ENCODE measurements at places on chromosomes 3 and 15. TPM values are rescaled to one million over a fixed set of nuclear protein-coding genes. Genes with fewer than 3 reads are reported as not detected.

Gene CLDN16
- not detected for polyA plus RNA-seq

Gene GP9
- not detected for polyA plus RNA-seq

- H3K4me3 ChIP-seq = no peak overlapping the region
- H3K4me1 ChIP-seq = peaks cover 17% of the 10 kb centered on the region
- no peaks in the 10 kb centered on the region for H3K27me3 ChIP-seq
- no peaks in the 10 kb centered on the region for H3K36me3 ChIP-seq
- no peak overlapping the region for H3K27ac ChIP-seq
- DNase-seq = no peak
Measured at GRCh38 chr3:141469720-141470119, 17.1 kb upstream of the RASA2 start.

DNA sequence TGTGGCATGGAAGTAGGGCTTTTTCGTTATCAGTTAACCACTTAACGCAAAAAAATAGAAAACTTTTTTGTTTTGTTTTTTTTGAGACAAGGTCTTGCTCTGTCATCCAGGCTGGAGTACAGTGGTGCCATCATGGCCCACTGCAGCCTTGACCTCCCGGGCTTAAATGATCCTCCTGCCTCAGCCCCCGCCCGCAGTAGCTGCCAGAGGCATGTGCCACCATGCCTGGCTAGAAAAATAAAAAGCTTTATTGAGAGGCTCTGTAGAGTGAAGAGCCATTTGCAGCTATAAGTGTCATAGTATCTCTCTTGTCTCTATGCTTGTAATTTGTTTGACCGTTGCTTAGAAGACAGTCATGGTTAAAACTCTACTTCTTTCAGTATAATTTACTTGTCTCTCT lies 13.5 kb downstream of the PPP4R2 start:
- no peak for DNase-seq
- H3K4me3 ChIP-seq = no peak overlapping the region
- peaks cover 15% of the 10 kb centered on the region for H3K36me3 ChIP-seq
- H3K4me1 ChIP-seq = peaks cover 8% of the 10 kb centered on the region
- no peaks in the 10 kb centered on the region for H3K27me3 ChIP-seq

DNA sequence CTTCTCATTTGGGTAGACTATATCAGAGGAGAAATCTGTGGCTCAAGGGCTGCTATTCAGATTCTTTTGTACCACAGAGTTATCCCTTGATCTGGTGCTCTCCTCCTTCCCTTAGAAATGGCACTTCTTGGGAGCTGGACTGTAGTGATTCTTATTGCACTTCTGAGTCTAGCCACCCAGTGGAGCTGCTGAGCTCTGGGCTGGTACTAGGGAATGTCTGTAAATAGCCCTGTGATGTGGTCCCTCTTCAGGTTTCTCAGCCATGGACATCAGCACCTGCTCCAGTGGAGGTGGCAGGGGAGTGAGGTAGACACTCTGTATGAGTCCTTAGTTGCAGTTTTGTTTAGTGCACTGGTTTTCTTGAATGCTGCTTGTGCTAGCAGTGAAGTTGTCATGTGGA lies 1292.6 kb downstream of the SI start:
- H3K36me3 ChIP-seq = no peaks in the 10 kb centered on the region
- DNase-seq = no peak
- no peak overlapping the region for H3K27ac ChIP-seq
- no peaks in the 10 kb centered on the region for H3K27me3 ChIP-seq
- no peaks in the 10 kb centered on the region for H3K4me1 ChIP-seq

DNA sequence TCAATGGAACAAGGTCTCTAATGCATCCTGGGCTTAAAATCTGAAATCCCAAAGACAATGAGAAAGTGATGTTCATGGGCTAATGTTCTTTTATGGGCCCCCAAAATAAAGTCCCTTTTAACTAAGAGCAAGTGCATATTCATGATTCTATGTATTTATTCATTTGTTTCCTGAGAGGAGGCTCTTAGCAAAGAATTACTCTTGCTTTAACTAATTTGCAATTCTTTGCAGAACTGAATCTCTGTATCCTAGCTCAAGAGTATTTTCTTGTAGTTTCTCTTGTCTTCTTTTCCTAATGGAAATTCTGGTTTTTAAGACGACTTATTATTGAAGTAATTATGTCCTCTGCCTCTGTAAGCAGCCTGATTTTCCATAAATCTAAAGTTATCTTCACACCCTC lies 202.2 kb upstream of the TP63 start:
- H3K27ac ChIP-seq = no peak overlapping the region
- H3K4me3 ChIP-seq = no peak overlapping the region
- no peak for DNase-seq
- no peaks in the 10 kb centered on the region for H3K4me1 ChIP-seq
- no peaks in the 10 kb centered on the region for H3K27me3 ChIP-seq

DNA sequence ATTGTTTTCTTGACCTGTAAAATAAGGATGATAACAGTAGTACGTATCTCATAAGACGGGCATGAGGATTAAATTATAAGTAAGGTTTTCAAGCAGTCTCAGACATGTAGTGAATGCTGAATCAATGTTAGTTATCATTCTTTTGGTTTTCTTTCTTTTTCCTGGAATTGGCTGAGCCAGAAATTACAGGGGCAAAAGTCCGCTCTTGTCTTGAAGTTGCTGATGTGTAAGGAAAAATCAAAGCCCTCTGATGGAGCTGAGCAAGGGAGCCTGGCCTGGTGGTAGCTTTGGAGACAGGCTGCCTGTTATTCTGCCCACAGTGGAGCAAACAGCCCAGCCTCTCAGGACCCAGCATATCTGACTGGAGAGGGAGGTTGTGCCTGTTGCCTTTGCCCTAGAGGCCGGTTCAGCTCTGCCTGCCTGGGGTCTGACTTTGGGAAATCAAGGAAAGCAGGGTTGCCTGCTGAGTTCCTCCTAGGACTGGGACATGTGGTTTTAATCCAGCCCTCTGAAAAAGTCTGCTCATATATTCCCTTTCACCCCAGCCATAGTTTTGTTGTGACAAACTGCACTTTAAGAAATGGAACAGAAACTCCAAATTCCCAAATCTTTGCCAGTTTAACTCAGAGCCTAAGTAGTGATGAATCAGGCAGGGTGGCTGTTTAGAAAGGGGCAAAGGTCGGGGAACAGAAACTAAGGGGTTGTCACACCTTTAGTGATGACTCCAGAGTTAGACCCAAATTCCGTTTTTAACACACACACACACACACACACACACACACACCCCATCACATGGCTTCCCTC lies 40.1 kb downstream of the GASK1A start:
- no peak overlapping the region for H3K4me3 ChIP-seq
- no peaks in the 10 kb centered on the region for H3K36me3 ChIP-seq
- peak; percentile 66 for DNase-seq
- peaks cover 13% of the 10 kb centered on the region for H3K4me1 ChIP-seq
- peak overlapping the region; percentile 44 for H3K27ac ChIP-seq
- no peaks in the 10 kb centered on the region for H3K27me3 ChIP-seq

DNA sequence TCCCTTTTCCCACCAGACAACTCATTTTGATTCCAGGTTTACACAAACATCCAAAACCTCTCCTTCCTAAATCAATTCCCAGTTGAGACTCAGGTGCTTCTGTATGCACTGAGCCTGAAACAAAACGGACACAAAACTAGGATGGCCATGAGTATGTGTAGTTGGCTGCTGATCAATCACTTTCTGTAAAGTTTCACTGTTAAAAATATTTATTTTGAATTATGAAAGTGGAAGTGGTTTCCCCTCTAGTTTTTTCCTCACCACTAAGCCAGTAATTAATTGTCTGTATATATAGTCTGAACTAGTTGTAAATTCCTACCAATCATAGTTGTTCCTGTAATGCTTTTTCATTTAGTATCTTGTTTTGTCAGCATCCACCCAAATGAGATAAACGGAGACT lies 51.7 kb upstream of the TSPAN3 start:
- no peak overlapping the region for H3K4me3 ChIP-seq
- no peak overlapping the region for H3K27ac ChIP-seq
- 0 out of 2 replicates have a peak, but pooled peaks cover 4% of the 10 kb centered on the region for H3K36me3 ChIP-seq
- H3K27me3 ChIP-seq = no peaks in the 10 kb centered on the region
- peaks cover 21% of the 10 kb centered on the region for H3K4me1 ChIP-seq

GRCh38 chr15:99102332-99103235 lies 2.3 kb upstream of the SYNM start:
- no peak overlapping the region for H3K27ac ChIP-seq
- no peak for DNase-seq
- no peaks in the 10 kb centered on the region for H3K36me3 ChIP-seq
- H3K4me3 ChIP-seq = no peak overlapping the region
- 0 out of 2 replicates have a peak, but pooled peaks cover 4% of the 10 kb centered on the region for H3K4me1 ChIP-seq

GRCh38 chr3:126197854-126198584 lies 17.6 kb upstream of the ALDH1L1 start:
- H3K36me3 ChIP-seq = no peaks in the 10 kb centered on the region
- no peak overlapping the region for H3K4me3 ChIP-seq
- H3K27ac ChIP-seq = no peak overlapping the region
